ENCODE measurements at places on chromosomes 11 and 22.

DNA sequence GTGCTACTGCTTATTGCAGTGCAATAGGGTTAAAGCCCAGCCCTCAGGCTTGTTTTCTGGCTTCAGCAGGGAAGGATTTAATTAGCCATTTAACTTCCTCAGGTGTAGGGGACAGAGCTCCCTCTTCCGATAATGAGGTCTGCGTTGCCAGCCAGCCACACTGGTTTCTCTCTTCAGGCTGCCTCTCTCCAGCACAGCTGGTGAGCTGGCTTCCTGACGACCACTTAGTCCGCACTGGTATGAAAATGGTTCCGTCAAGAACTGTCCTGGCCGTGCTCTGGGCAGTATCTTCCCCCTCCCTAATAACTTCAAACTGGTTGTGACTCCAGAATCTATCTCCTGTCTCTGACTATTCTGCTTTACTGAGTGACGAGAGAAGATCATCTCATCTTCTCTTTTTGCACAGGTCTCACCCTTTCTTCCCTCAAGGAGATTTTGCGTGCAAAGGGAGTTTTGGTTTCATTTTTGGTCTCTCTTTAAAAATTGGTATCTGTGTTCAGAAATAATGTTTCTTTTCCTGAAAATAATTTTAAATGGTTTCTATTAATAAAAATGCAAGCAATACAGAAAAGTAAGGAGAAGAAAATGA lies 49.2 kb downstream of the CNTN5 start:
- no peak for DNase-seq

GRCh38 chr22:23259916-23260644 lies 79.8 kb downstream of the BCR start:
- DNase-seq = no peak

GRCh38 chr22:39170825-39171622 lies 18.5 kb upstream of the CBX7 start:
- DNase-seq = peak; percentile 76

- no peak for DNase-seq
Observed at GRCh38 chr22:17916226-17916889, 108.0 kb downstream of the MICAL3 start.

DNA sequence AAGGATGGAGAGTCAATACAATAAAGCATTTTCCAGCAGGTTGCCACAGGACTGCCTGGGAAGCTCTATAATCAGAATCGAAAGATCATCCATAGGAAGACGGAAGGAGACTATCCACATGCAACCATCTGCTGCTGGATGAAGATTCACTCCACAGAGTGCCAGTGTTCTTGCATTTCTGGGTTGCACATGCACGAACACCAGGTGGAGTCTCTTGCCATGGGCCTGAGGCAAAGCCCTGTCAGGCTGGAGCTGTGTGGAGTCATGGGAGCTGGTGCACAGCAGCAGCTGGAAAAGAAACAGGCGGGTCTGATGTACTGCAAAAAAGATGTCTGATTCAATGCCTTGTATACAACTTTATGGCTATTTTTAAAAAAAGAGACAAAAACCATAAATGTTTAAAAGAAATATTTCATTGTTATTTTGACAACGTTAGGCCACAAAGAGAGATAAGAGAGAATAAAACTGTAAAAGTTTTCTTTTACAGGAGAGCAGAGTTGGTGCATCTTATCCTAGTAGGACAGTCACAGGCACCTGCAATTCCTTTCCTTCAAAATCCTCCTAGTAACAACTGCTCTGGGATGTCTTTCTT lies 12.9 kb upstream of the FAT3 start:
- no peak for DNase-seq

DNA sequence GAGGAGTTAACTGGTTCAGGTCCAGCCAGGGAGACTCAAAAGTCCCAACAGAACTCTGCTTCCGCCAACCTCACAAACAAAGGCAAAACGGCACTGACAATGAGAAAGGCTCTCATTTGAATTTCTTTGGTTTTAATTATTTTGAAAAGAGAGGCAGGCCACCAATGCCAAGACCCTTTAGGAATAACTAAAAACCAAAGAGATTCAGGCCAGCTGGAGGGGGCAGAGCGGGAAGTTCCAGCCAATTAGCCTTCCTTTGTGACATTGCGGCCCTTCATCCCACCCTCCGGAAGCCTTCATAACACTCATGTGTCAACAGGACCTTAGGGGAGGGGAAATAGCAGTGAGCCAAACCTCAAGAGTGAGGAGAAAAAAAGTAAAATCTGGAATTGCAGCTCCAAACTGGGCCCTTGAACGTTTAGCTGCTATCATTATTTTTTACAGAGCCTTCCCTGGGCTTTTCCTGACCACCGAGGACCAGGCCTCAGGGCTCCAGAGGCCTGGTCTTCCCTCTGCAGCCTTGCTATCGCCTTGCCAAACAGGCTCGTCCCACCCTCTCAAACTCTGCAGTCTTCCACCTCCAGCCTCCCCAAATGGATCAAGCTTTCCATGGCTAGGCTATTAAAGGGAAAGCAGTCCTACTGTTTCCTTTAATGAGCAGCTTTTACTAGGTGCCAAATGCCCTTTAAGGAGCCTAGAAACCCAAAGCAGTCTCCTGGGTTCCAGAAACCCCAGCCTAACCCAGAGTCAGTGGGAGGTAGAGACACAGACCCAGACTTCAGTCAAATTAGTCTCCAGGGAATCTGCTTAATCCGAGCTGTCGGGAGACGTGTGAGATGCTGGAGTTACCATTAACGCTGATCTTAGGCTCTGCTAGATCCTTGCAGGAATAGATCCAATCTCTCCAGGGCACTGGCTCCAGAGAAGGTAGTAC lies 114.2 kb downstream of the CCDC34 start:
- no peak for DNase-seq

- DNase-seq = no peak
Observed at GRCh38 chr11:20355221-20356219, 8.0 kb upstream of the HTATIP2 start.

DNA sequence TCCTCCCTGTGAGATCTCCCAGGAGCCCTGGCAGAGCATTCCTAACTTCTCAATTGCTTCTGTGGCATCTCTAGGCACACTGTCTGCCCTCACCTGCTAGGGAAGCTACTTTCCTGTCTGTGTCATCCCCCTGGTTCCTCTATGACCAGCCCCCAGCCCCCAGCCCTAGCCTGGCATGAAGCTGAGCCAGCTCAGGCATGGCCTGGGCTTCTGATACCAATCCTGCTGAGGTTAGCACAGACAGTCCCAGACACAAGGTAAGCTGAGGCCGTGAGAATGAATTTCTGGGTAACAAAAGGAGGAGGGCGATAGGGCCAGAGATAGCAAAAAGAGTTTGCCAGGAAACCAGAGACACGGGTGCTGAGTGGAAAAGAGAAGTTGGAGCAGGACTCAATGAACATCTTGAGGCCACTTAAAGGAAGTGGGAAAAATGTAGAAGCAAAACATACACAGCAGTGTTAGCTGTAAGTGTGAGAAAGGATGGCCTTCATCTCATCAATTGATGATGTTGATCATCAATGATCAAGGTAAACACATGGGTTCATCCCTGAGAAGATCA lies 87.6 kb upstream of the PICALM start:
- no peak for DNase-seq

DNA sequence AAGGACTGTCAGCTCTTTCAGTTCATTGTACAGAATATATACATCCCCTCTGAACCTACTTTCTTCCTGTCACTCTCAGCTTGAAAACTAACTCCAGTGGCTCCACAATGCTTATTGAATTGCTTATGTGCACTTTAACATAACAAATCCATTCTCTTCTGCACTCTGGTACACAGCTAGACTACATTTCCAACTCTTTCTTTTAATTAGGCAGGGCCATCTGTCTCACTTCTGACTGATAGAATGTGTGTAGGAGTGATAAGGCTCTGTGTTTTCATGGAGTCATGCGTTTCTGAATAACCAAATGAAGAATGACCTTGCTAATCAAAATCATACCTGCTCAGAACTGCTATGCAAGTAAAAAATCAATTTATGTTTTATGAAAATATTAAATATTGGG lies 278.5 kb upstream of the CCDC179 start:
- DNase-seq = no peak

DNA sequence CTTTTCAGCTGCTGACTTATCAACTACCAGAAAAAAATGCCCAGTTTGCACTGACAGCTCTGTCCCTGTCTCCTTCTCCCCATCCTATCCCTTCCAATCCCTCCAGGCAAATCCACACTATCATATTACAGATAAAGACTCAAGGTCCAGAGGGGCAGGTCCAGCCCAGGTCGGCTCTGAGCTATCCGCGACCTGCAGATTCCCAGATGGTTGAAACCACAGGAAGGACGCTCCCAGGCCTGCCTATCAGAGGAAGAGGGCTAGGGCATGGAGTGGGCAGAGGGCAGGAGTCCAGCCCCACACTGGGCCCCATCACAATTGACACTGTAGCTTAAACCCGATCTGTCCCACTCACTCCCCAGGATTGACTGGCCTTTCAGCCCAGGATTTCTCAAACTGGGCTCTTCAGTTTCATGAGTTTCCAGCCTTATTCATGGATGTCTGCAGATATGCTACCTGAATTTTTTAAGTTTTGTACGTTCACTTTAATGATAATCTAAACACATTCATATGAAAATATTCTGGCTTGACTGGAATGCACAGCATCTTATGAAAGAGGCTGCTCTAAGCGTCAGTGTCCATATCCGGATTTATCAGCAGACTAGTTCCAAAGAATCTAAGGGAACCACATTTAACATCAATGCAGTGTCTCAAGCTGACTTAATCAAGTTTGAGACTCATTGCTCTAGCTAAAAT lies 16.4 kb upstream of the FCHSD2 start:
- DNase-seq = no peak

- no peak for DNase-seq
Observed at GRCh38 chr22:24290459-24290858, 19.8 kb downstream of the SPECC1L start.

- DNase-seq = peak; percentile 21
Observed at GRCh38 chr11:67118181-67118766, 789 bp upstream of the KDM2A start.

DNA sequence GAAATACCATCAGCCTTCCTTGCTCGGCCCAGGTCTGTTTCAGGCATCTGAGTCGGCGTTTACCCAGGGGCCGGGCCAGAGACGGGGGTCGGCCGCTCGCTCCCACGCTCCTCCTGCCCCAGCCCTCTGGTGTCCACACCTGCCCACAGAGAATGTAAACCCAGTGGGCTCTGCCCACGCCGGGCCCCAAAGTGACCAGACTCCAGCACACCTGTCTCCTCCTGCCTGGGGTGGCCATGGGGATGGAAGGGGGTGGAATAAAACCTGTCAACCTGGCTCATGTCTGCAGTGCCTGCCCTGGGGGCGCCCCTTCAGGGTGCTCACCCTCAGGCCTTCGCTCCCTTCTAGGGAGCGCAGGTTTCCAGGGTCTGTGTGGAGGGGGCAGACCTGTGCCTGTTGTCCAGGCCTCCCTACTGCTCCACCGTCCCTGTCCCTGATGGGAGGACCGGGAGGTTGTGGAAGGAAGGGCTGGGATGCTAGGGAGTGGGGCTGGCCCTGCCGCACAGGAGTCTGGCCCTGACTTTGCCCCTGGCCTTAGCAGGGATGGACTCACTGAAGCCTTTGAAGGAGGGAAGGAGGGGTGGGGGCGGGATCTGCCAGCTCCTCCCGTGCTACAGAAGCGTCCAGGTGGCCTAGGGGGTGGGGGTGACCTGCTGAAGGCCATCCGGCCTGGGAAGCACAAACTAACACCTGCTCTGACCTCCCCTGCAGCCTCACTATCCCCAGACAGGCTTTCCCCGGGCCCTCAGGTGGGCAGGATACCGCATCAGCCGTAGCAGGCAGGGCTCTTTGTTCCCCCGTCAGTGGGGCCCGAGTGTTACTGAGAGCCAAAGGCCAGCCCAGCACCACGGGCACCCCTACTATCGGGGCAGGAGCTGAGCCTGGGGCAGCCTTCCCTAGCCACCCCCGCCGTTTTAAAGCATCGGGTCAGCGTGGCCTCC lies 14.7 kb upstream of the ARHGAP8 start:
- DNase-seq = no peak

GRCh38 chr11:61626580-61627380 lies 45.9 kb upstream of the SYT7 start:
- DNase-seq = no peak

DNA sequence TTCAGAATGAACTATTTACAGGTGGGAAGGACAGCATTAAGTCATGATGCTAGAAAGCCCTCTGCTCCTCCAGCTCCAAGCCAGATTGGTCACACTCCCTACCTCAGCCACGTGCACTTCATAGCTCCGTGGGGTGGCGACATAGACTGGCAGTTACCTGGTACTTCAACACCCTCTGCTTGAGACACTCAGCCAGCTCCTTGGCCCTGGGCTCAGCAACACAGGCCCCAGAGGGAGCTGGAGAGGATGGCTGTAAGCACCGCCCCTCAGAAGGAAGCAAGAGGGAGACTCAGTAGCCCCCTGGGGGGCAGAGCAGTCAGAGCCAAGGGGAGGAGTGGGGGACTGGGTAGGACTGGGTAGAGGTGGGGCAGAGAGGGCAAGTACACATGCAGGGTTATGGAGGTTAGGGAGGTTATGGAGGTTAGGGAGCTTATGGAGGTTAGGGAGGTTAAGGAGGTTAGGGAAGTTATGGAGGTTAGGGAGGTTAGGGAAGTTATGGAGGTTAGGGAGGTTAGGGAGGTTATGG lies 102.1 kb upstream of the BID start:
- no peak for DNase-seq

GRCh38 chr11:120137187-120137610 lies 714 bp downstream of the TRIM29 start:
- no peak for DNase-seq

DNA sequence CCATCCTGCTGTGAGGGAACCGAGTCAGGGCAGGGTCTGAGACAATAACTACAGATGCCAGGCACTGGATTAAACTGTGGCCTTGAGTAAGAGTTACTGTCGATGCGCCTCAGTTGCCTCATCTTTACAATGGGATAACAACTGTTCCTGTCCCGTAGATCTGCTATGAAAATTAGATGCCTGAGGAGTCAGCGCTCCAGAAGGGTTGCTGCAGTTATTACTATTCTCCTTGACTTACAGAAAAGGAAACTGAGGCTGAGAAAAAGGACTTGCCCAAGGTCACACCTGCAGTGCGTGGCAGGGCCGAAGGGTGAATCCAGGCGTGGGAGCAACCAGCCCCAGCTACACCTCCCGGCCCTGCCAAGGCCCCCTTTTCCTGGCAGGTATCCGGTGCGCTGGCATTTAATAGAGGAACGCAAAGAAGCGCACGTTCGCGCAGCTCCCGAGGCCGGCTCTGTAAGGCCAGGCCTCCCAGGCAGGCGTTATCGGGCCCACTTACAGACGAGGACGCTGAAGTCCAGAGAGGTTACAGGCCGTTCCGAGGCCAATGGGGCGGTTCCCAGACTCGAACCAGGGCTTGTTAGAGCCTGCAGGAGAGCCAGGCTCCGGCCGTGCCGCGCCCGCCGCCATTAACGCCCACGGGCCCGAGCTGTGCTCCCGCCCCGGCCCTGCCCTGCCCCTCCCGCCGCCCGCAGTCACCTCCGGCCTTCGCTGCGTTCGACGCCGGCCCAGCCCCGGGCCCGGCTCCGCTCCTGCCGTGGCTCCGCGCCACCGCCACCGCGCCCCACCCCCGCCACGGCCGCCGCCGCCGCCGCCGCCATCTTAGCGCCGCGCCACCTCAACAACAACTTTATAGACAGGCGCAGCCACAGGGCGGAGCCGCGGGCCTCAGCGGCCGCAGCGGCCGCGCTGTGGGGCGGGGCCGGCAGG lies at the start of gene C11orf68:
TSS of gene C11orf68 (minus strand) at position 852 of the 930 bp plus-strand sequence. CDS start at position 821, 31 bp downstream.
- DNase-seq = no peak
